Fibroblast of skin of scalp (primary cell): ENCODE measurements at places on chromosomes 13 and 19.
A peak's percentile ranks its signal among the peaks of the same experiment; 100 is the strongest.

GRCh38 chr13:19742643-19743042 is 40.1 kb downstream of the PSPC1 start:
- no peak for DNase-seq

DNA sequence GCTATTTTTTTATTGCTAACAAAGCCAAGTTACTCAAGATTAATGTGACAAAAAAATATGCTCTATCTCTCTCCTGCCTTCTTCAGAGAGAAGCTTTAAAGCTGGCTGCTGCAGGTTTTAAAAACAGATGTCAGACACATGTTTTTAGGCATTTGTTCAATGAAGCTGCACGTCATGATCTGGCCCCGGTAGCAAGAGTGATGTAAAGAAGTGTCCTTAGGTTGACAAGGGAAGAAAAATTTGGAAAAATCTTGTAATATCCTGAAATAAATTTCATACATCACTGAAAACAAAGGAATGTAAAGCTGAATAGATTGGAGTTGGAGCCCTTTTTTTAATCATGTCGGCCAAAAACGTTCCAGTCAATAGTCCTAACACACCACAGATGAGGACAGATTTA is 531.4 kb upstream of the NBEA start:
- DNase-seq: no peak

DNA sequence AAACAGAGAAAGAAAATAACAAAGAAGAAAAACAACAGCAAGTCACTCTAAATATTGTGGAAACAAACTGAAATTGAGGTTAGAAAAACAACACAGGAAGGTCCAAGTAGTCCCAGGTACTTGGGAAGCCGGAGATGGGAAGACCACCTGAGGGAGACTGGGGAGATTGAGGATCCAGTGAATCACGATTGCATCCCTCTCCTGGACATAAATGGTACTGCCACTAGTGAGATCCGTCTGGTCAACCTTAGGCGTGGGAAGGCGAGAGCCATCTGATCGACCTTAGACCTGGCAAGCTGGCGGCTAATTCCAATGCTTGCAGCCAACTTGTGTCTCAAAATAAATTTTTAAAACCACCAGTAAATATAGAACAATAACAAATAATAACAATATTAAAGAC is 81.9 kb downstream of the ZNF726 start:
- no peak for DNase-seq

GRCh38 chr13:29908416-29909080 is 58.1 kb upstream of the UBL3 start:
- peak; percentile 79 for DNase-seq

GRCh38 chr13:77285098-77285497 is 41.8 kb downstream of the MYCBP2 start:
- no peak for DNase-seq

GRCh38 chr13:31982540-31982939 is 49.0 kb upstream of the FRY start:
- DNase-seq: peak; percentile 90

GRCh38 chr19:13526552-13526951 is 20.3 kb upstream of the CACNA1A start:
- peak; percentile 19 for DNase-seq

DNA sequence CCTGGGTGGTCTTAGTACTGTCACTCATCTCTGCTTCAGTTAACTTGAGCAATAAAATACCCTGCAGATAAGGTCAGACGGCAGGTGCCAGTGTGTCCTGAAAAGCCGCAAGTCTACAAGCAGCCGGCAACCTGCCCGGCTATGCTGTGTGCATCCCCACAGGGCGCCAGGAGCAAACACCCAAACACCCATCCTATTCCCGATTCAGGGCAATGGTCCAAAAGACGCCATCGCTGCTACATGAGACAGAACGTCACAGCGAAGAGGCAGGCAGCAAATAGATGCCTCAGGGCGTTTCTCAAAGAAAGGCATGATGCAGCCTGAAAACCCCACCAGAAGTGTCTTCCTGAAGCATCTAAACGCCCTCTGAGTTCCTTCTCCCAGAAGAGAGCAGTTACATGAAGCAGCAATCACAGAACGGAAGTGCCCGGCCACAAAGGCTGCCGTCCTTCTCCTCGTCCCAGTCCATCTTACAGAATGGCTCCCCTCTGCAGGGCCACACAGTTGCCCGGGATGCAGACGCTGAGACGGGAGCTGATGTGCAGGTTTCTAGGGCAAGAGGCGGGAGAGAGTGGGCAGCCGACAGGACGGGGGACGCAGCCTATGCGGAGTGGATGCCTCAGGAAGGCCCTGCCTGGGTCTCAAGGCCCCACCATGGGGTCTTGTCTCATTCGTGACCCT is 35.1 kb downstream of the RASA3 start:
- DNase-seq: no peak

- DNase-seq: no peak
Observed at GRCh38 chr13:59744747-59745391, 418.9 kb downstream of the DIAPH3 start.

DNA sequence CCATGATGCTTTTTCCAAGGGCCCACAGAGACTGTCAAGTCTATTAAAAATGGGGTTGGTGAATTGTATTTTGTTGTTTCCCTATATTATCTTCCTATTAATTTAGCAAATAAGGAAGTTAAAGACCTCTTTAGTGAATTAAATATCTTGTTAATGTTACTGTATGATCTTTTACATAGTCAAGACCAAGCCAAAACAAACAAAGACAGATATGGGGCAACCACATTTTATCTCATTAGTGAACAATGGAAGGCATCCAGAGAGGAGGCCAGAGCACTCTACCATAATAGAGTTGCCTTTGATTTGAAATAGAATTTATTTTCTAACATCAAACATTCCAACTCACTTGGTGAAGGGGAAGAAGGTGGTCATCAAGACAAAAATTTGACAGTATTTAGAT is 169.4 kb downstream of the B3GLCT start:
- no peak for DNase-seq

DNA sequence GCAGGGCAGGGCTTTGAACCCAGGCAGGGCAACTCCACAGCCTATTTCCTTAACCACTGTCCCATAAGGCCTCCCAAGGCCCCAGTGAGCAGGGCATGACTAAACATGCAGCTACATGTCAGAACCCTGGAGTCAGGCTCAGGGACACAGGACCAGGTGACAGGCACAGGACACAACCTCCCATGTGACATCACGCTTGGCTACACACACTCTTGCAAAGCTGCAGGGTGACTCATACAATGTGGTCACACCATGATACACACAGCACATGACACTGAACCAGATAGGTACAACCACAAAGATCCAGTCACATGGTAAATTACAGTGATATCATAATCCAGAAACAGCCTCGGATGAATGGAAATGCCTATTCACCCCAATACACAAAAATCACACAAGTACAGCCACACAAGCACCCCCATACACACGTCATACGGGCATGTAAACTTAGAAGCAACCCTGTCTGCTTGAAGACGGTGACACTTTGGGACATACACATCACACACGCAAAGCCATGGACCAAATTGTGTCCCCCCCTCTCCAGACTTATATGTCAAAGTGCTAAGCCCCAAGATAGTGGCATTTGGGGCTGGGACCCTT is 14.5 kb downstream of the KLK4 start:
- DNase-seq: peak; percentile 8

- DNase-seq: no peak
Observed at GRCh38 chr19:12843328-12843727, 5.0 kb downstream of the MAST1 start.

DNA sequence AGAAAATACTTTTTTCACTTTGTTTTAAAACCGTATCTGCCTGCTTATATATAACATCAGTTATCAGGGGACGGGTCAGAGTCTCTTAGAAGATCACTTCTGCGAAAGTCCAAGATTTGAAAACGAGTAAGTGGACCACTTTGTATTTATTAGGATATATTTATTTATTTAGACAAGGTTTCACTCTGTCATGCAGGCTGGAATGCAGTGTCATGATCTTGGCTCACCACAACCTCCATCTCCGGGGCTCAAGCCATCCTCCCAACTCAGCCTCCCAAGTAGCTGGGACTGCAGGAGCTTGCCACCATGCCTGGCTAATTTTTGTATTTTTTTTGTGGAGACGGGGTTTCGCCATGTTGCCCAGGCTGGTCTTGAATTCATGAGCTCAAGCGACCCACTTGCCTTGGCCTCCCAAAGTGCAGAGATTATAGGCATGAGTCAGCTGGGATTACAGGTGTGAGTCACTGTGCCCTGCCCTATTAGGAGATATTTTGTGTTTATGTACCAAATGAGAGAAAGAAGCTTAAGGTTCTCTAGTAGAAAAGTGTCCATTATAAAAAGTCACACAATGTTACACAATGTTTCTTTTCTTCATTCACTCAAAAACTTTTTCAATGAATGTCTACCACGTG is 39.5 kb downstream of the RASL11A start:
- DNase-seq: no peak

GRCh38 chr19:1567116-1567847 is 843 bp downstream of the MEX3D start:
- no peak for DNase-seq

GRCh38 chr19:45444318-45445041 is 20.8 kb upstream of the ERCC1 start:
- peak; percentile 78 for DNase-seq

DNA sequence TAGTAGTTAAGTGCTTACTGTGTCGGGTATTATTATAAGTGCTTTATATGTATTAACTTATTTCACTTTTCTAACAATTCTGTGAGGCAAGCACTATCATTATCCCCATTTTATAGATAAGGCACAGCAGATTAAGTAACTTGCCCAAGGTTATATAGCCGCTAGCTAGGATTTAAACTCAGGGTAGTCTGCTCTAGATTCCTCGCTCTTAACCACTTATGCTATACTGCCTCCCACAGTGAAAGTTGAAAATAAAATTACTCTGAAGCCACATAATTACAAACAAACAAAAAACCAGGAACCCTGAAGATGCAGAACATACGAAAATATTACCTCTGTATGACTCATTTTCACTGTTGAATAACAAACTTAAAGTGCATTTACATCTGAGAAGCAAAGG is 3.9 kb downstream of the TEX30 start:
- no peak for DNase-seq

GRCh38 chr19:35789195-35789977 is 14.0 kb downstream of the ARHGAP33 start:
- no peak for DNase-seq

GRCh38 chr13:34155931-34156607 is 338.1 kb downstream of the RFC3 start:
- no peak for DNase-seq

DNA sequence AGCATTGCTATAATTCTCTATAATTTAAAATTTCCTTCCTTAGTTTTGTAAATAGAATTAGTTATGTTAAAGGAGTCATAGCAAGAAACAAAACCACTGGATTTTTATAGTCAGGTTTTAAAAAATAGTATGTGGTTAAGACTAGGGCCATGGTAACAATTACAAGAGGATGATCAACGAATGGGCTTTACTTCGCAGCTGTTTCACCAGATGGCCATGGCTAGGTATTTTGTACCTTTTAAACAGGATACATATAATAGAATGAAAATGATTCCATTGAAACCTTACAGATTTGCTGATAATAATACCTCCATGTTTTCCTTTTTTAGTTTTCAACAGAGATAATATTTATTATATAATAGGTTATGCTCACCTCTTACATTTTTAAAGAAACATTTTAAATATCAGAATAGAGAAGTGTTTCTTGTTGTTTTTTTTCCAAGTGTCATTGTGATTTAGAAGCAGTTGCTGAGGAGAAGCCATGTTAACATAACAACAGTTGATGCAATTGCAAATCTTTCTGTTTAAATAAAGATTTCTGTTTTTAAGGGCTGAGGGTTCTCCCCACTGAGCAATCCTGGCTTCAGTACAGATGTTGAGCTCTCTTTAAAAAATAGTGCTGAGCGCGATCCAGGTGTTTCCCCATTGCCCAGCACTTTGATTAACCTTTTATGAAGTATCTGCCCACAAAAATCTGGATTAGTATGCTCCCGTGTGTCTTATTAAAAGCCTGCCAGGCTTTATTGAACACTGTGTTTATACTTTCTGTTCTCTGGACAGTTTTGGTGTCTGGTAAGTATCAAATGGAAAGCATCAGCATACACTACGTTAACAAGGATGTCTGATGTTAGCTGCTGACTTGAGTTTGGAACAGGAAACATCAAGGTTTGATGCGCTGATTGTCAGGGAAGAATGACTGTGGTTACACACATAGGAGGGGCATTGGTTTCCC is 205.3 kb downstream of the HS6ST3 start:
- DNase-seq: no peak

- DNase-seq: no peak
Observed at GRCh38 chr13:48156466-48156865, 61.6 kb upstream of the MED4 start.
